ENCODE measurements at places on chromosomes 1 and 21. TPM values are rescaled to one million over a fixed set of nuclear protein-coding genes. Genes with fewer than 3 reads are reported as not detected.

DNA sequence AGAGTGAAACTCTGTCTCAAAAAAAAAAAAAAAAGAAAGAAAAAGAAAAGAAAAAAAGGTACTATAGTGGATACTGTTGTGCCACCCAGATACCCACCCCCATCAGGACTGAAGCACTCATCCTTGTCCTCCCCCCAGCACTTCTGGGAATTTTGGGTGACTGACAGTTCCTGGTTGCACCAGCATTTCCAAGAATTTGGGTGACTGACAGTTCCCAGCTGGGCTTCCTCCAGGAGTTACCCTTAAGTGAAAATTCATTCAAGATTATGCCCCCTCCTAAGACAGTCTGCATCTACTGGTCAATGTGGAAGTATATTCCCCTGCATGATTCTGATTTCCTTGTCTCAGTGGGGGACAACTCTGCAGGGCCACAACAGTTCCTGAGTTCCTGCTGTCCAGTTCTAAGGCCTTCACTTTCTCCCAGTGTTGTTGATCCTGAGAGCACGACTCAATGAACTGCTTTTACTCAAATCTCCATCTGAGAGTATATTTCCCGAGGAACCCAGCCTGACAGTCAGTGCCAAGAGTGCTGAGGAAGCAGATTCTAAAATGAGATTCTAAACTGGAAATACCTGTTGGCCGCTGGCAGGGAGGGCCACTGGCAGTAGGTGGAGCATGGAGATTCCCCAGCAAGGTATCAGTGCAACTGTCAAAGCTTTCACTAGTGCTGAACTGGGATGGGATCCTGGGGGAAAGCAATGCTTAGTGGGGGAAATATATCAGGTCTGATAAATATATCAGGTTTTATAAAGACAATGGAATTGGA lies 18.5 kb downstream of the RIIAD1 start:
- no peak overlapping the region for H3K4me3 ChIP-seq
- H3K27me3 ChIP-seq, result no peaks in the 10 kb centered on the region
- H3K36me3 ChIP-seq, result no peaks in the 10 kb centered on the region
- DNase-seq, result no peak

- DNase-seq, result no peak
- no peaks in the 10 kb centered on the region for H3K27me3 ChIP-seq
- H3K4me1 ChIP-seq, result no peaks in the 10 kb centered on the region
- H3K36me3 ChIP-seq, result no peaks in the 10 kb centered on the region
- no peak overlapping the region for H3K4me3 ChIP-seq
Observed at GRCh38 chr1:37133276-37134145, 99.2 kb upstream of the GRIK3 start.

- H3K4me3 ChIP-seq, result no peak overlapping the region
- H3K27ac ChIP-seq, result no peak overlapping the region
- H3K27me3 ChIP-seq, result no peaks in the 10 kb centered on the region
- DNase-seq, result no peak
- no peaks in the 10 kb centered on the region for H3K4me1 ChIP-seq
- no peaks in the 10 kb centered on the region for H3K36me3 ChIP-seq
Observed at GRCh38 chr1:247530785-247531184, 5.5 kb downstream of the OR2C3 start.

DNA sequence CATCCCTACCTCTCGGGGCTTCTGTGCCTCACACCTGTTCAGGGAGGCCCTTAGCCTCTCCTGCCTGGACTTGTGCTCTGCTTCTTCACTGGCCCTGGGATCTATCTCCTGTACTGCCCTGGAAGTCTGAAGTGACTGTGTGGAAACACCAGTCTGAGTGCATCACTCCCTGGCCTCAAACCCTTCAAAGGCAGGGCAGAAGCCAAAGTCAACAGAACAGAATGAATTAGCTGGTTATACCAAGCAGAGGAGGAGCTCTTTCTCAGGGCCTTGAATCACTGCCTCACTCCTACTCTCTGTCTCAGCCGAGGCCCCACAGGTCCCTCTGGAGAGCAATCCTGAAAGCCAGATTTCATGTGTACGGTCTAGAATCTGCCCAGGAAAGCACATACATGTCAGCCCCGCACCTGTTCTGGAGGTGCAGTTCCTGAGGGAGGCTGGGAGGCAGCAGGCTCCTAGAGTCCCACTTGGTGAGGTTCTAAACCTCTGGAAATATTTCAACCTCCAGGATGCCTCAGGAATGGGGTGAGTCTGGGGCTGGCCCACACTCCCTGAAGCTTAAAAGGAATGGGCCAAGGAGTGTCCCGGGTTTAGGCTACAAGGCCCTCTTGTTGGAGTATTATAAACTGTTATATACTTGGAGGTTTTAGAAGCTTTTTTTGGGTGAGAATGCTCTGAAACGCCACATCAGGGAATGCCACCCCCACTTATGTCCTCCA lies 98.3 kb downstream of the ABCA4 start:
- no peak for DNase-seq
- H3K4me3 ChIP-seq, result no peak overlapping the region
- no peaks in the 10 kb centered on the region for H3K36me3 ChIP-seq

DNA sequence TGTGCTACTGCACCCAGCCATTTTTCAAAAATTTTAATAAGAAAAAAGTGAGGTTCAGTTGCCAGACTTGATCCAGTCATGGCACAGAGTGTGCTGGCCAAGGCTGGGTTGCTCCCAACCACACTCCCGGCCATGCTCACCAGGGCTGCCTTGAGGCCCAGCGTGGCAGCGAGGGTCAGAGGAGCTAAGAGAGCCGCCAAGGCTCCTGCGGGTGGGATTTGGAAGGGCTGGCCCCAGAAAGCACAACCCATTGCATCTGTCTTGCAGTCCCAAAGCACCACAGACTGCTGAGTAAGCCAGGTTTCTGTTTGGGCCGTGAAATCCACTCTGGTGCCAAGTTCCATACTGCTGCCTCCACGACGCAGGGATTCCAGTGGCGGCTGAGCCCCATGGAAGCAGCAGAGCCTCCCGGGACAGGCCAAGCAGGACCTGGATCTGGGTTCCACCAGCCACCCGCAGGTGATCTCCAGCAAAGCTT lies 22.6 kb downstream of the ZBTB17 start:
- H3K27ac ChIP-seq, result no peak overlapping the region
- H3K36me3 ChIP-seq, result peaks cover 6% of the 10 kb centered on the region
- no peak overlapping the region for H3K4me3 ChIP-seq
- no peaks in the 10 kb centered on the region for H3K27me3 ChIP-seq
- no peak for DNase-seq
- H3K4me1 ChIP-seq, result peaks cover 30% of the 10 kb centered on the region

DNA sequence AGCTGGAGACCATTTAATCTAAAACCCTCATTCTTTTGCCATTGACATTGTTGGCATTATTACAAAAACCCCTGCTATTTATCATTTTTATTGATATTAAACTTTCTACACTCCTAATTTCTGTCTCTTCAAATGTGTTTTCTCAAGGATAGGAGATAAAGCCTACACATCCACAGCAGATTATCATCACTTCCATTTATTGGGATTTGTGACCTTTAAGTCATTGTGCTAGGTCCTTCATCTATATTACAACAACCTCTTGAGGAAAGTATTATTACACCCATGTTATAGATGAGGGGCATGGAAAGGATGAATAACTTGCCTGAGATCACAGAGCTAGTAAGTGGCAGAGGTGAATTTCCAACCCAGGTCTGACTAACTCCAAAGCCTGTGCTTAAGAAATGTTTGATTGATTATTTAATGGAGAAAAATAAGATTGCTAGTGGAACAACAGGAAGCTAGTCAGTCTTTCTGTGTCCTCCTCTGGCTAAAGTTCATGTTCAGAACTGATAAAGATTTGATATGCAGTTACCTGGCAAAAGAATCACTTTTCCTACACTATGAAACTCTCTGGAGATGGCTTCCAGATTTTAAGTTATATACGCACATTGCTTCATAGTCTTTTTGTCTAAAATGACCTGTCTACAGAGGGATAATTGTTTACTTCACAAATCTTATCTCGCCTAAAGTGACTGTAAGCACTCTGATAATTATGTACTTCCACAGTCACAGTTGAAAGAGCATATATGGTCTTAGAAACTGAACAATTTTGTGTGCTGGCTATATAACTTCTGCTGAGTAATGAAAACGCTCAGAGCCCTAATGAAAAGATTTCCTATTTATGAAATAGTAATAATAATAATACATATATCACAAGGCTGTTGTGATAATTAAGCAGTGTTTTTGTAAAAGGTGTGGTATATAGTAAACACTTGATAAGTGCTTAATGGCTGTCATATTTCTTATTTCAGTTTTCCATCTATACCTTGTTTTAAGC lies 15.0 kb downstream of the FMO5 start:
- no peak overlapping the region for H3K27ac ChIP-seq
- no peaks in the 10 kb centered on the region for H3K4me1 ChIP-seq
- no peak overlapping the region for H3K4me3 ChIP-seq
- DNase-seq, result no peak

- H3K36me3 ChIP-seq, result no peaks in the 10 kb centered on the region
- H3K4me1 ChIP-seq, result peaks cover 23% of the 10 kb centered on the region
- no peak overlapping the region for H3K4me3 ChIP-seq
- no peak overlapping the region for H3K27ac ChIP-seq
- no peak for DNase-seq
- no peaks in the 10 kb centered on the region for H3K27me3 ChIP-seq
Observed at GRCh38 chr1:214419650-214420049, 131.8 kb downstream of the PTPN14 start.

DNA sequence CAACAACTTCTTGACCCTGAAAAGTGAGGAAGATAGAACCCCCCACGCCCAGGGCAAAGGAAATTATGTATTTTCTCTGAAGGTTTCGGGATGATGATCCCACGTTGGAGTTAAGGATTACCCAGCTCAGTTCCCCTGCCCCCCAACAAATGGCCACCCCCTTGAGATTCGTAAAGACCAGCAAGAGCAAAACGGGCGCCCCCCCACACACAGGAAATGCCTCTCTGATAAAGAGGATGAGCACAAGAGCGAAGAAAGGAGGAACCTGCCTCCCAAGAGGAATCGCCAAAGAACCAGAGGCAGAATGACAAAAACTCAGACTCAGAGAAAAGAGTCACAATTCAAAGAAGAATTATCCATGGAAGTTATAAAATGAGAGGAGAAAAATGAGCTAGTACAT lies 576.9 kb downstream of the MATN1 start:
- no peaks in the 10 kb centered on the region for H3K27me3 ChIP-seq
- DNase-seq, result no peak
- H3K27ac ChIP-seq, result no peak overlapping the region
- no peaks in the 10 kb centered on the region for H3K4me1 ChIP-seq
- H3K36me3 ChIP-seq, result no peaks in the 10 kb centered on the region
- no peak overlapping the region for H3K4me3 ChIP-seq

- peak overlapping the region; percentile 97 for H3K27ac ChIP-seq
- H3K4me1 ChIP-seq, result peaks cover 75% of the 10 kb centered on the region
- peak; percentile 74 for DNase-seq
- no peaks in the 10 kb centered on the region for H3K27me3 ChIP-seq
- no peaks in the 10 kb centered on the region for H3K36me3 ChIP-seq
Observed at GRCh38 chr1:200381256-200381984, 28.4 kb downstream of the ZNF281 start.

DNA sequence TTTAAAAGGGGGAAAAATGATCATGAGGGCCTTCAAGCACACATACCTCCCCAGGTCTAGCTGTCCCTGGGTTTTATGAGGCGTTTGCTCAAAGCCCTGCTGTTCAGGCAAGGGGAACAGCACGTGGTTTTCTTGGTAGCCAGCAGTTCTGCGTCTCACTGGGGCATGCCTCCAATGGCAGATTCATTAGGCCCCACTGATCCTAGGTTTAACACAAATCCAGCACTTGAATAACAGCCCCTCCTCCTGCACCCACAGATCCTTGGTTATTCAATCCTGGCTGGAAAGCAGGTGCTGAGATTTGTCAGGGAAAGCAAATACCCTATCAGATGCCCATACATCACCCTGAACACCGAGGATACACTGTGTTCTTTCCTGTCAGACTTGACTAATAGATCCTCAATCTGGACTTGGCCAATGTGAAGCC lies 106.4 kb downstream of the ZC3H11B start:
- no peaks in the 10 kb centered on the region for H3K27me3 ChIP-seq
- no peak overlapping the region for H3K4me3 ChIP-seq
- DNase-seq, result no peak
- no peaks in the 10 kb centered on the region for H3K36me3 ChIP-seq
- no peaks in the 10 kb centered on the region for H3K4me1 ChIP-seq
- no peak overlapping the region for H3K27ac ChIP-seq

DNA sequence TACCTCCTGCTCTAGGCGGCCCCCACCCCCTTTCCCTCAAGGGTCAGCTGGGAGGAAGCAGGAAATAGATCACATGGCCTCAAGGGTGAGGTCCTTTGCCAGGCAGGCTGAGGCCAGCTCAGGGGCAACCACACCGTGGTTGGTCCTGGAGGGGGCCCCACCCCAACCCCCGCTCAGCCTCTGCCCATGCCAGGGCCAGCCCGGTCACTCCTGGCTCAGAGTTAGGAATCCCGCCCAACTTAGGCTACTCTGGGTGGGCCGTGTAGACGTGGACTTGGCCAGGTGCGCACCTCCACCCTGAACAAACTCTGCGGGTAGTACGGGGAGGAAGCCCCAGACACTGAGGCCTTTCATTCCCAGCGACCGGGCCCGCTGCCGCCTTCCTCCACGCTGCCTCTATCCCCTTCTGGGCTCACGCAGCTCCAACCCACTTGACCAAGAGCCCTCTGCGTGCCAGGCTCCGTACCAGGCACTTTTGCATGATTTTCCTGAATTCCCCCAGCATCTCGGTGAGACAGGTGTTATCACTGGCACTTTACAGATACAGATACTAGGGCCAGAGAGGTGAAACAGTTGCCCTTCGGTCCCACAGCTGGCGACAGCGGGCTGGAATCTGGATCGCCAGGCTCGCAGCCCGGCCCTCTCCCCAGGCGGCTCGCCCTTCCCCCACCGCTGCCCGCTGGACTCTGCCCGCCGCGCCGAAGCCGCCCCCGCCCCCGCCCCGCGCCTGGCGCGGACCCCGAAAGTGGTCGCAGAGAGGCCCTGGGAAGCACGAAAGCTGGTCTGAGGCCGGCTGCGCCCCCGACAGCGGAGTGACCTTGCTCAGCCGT lies 769 bp downstream of the GALE start:
- H3K4me1 ChIP-seq, result peaks cover 22% of the 10 kb centered on the region
- H3K36me3 ChIP-seq, result no peaks in the 10 kb centered on the region
- peak; percentile 61 for DNase-seq

The IKBKE gene
- total RNA-seq, result 36.0 TPM

The CALML6 gene
- 0.32 TPM for total RNA-seq

The MAP3K21 gene
- total RNA-seq, result 2.2 TPM

The OVAAL gene
- total RNA-seq, result 4.2 TPM

The KCNC4 gene
- 1.6 TPM for total RNA-seq

The FMO1 gene
- total RNA-seq, result not detected

Data from Karpas-422 (cell line).